B cell (primary cell): ENCODE measurements at places on chromosomes 7 and 10.

- DNase-seq, result peak; percentile 63
These were observed at the start of gene HOXA4 for GRCh38 chr7:27130540-27131389. HOXA4 (minus strand) TSS chr7:27130757; CDS start chr7:27130733, 24 bp downstream.

GRCh38 chr10:117135026-117135372 is 3.1 kb downstream of the VAX1 start:
- no peak for DNase-seq

- no peak for DNase-seq
These were observed 187.7 kb downstream of the PTPN20 start for GRCh38 chr10:47098964-47099363.

DNA sequence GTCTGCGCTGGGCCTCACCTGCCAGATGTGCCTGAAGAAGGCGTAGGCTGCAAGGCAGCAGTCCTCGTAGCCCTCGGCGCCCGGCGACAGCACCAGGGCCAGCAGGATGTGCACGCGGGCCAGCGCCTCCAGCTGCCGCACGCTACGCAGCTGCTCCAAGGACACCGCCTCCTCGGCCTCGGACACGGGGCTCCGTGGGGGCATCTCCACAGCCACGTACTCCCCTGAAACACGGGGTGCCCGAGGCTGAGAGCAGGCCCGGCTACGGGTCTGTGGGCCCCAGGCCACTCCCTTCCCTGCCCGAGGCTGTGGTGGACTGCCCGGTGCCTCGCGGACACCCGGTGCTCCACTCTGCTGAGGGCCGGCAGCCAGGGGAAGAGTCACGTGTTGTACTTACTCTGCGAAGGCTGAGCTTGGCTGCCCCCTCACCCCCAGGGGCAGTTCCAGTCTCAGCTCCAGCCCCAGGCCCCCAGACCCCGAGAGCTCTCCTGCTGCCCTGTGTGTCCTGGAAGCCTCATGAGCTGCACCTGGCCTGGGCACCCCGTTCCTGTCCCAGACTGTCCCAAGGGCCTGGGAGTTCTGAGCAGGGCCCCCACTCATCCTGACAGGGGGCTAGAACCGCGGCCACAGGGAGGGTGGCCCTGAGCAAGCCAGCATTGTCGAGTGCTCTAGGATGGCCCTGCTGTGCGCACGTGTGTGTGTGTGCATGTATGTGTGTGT is 62.8 kb downstream of the CFAP46 start:
- no peak for DNase-seq

- peak; percentile 9 for DNase-seq
These were observed 134.4 kb downstream of the ITGA8 start for GRCh38 chr10:15585303-15585715.

- no peak for DNase-seq
These were observed 32.7 kb upstream of the RBAK start for GRCh38 chr7:5012985-5013384.

DNA sequence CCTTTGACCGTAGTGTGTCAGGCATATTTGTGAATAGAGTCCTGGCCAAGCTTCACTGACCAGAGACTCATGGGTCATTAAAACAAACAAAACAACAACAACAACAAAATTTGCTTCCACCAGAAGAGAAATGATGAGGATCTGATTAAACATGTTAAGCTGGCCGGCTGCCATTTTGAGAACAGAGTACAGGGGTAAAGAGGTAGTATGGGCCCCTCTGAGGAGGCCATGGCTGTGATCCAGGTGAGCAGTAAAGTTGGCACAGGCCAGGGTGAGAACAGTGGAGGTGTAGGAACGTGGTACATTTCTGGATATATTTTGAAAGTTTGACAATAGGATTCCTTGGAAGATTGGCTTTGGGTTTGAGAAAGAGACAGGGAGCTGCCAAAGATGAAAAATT is 252.5 kb downstream of the TWIST1 start:
- DNase-seq, result no peak

- DNase-seq, result no peak
These were observed 17.2 kb downstream of the MNX1 start for GRCh38 chr7:156993021-156993924.

DNA sequence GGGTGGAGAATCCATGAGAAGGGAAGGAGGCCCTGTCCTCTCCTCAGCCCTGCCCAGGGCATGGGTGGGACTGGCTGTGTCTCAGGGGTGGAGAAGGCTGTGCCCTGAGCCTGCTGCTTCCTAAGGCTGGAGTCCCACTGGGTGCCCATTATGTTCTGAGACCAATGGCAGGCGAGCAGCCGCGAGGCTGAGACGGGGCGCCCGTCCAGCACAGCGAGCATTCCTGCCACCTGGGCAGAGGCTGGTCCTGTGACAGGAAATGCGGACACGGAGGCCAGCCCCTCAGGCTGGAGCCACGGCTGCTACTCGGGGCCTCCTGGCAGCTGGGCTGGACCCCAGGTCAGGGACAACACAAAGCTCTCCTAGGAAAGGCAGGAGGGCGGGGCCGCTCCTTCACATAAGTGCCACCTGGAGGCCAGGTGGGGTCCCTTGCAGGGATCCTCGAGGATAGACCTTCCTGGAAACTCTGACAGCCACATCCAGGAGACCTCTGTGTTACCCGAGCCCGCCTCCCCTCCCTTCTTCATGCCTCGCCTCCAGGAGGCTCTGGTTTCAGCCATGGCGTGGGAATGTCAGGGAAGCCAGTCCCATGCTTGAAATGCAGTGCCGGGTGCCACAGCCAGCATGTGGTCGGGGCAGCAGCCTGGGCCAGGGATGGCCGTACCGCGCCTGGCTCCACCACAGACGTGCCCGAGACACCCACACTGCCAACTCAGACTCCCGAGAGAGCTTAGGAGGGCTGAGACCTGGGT is 173.9 kb downstream of the USP6NL start:
- no peak for DNase-seq

DNA sequence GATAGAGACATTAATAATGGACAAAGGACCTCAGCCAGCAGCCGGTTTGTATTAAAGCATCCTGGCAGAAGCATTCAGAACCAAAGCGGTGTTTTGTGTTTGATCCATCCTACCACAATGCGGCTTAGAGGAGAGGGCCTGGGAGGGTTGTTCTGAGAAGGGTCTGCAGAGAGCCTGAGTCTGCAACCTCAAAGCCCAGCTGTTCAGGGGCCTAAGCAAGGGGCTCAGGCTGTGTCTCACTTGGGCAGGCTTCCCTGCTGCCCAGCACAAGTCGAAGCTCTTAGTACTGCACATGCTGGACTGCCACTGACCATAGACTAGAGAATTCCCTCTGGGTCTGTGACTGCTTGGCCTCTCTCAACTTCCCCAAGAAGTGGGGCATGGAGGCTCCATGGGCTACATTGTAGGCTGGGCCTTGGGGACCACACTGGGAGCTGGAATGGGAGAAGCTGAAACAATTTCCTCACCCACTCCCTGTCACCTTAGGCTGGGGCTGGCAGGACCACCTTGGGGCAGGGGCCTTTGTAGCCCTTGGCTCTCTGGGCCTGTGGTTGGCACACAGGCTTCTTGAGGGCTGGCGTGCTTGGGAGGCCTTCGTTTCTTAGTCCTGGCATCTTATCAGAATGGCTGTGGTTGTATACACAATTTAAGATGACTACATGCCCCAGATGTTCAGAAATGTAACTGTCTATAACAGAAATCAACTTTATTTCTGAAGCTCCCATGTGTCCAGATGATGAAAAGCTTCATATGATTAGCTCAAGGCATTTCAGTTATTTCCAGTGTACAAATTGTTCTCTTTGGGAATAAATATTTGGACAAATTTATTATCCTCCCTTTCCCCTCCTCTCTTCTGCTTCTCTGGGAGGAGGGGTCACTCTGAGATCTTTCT is 44.5 kb downstream of the LRRC18 start:
- DNase-seq, result no peak

GRCh38 chr10:77544617-77545016 is 93.0 kb downstream of the KCNMA1 start:
- DNase-seq, result no peak

DNA sequence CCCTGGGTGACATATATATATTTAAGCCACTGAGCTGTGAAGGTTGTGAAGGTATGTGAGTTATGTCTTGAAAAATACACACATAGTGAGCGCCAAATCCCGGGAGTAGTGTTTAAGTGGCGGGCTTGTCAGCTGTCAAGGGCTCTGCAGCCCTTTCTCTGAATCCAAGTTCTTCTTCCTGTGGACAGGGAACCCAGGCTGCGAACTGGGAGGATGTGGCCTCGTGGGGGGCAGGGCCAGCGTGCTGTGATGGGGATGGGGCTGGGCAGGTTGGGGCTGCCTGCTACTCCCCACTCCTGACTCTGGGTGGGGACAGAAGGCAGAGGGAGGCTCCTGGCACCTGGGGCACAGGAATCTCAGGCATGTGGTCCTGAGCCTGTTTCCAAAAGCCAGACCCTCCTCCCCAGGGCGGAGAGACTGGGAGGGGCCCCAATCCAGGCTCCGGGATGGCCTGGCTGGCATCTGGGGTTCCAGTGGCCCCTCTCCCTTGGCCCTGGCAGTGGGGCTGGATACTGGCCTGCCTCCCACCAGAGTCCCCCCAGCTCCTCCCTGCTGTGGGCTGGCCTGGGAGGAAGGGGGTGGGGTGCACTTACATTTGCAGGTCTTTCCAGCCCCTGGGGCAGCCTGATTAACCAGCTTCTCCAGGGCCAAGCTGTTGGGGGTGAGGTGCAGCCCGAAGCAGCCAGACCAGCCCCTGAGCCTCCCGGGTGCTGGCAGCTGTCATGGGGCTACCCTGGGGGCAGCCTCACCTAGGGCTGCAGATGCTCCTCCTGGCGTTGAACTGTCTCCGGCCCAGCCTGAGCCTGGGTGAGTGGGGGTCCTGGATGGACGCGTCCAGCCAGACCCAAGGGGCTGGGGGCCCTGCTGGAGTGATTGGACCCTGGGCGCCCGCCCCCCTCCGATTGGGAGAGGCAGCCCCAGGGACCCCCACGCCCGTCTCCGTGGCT is at the start of gene UPK3B:
Gene UPK3B, plus strand, starts transcription at position 622 of the 947 bp plus-strand sequence. Its CDS starts 101 bp downstream, at position 723.
- DNase-seq, result no peak

- no peak for DNase-seq
These were observed 72.1 kb upstream of the SEC61G start for GRCh38 chr7:54831046-54831643.

GRCh38 chr7:39589323-39590111 is 23.3 kb downstream of the YAE1 start:
- DNase-seq, result no peak

DNA sequence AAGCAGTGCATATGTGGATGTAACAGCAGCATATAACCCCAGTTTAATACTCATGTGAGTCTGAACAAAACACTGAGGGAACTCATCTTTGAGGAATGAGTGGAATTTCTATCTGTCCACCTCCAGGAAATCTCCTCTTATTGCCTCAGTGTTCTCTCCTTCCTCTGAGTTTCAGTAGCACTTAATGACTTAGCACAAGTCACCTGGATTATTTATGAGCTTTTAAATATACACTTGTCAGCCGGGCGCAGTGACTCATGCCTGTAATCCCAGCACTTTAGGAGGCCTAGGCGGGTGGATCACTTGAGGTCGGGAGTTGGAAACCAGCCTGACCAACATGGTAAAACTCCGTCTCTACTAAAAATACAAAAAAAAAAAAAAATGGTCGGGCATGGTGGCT is 4.3 kb downstream of the LRRC20 start:
- DNase-seq, result no peak

GRCh38 chr10:126013489-126014281 is 117.3 kb downstream of the FANK1 start:
- no peak for DNase-seq

DNA sequence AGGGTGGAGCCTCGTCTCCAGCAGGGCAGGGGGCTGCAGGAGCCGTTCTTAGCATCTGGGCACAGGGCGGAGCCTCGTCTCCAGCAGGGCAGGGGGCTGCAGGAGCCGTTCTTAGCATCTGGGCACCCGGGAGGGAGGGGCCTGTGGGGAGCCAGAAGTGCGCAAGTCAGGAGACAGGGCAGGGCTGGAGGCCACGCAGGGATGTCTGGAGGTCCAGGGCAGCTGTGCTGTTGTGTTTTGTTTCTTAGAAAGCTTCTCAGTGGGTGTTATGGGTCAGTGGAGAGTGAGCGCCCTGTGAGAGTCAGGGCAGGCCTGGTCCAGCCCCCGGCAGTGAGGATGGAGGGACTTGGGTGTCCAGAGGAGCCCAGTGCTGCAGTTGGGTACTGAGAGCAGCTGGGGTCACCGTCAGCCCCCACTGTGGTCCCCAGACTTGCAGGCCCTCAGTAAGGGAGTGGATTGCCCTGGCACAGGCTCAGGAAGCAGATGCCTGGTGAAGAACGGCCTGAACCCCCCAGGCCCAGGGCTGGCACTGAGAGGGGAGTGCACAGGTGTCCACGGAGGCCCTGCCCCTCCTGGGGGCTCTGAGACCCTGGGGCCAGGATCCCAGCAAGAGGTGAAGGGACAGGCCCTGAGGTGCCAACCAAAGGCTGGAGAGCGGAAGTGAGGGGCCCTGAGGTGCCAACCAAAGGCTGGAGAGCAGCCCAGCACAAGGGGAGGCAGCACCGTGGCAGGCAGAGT is 29.8 kb downstream of the FAM20C start:
- no peak for DNase-seq

DNA sequence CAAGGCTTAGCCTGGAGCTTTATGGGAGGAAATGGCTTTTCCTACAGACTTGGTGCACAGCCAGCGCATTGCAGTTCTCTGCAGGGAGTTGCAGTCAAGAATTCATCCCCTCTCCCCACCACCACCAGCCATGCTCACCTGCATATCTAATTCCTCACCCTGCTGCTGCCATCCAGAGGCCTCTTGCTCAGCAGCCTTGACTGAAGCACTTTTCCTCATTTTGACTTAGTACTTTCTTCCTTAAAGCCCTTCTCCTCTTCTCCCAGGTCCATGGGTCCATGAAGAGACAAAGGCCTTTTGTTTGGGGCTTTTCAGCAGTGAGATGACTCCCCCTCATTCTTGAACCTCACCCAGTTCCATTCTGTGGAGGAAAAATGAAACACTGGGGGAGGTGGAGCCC is 39.7 kb upstream of the GPR141 start:
- DNase-seq, result no peak

GRCh38 chr10:34373211-34373610 is 441.9 kb downstream of the PARD3 start:
- no peak for DNase-seq

DNA sequence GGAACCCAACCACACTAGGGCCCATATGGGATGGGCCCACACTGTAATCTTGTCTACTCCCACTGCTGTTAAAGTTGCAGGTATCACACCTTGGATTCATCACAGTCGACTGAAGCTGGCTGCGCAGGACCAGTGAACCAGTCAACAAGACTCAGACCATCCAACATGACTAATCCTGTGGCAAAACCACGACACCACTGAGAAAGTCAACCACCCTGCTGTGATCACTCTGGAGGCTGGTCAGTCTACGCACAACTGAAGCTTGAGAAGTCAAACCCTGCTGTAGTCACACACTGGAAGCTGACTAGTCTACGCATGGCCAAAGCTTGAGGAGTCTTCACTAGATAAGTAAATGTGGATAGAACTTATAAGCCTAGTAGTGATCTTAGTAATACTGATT is 9.6 kb upstream of the CYREN start:
- DNase-seq, result no peak

GRCh38 chr10:127148933-127149220 is 47.5 kb downstream of the INSYN2A start:
- no peak for DNase-seq

- DNase-seq, result no peak
These were observed 702.3 kb downstream of the LRMDA start for GRCh38 chr10:76133597-76134255.

DNA sequence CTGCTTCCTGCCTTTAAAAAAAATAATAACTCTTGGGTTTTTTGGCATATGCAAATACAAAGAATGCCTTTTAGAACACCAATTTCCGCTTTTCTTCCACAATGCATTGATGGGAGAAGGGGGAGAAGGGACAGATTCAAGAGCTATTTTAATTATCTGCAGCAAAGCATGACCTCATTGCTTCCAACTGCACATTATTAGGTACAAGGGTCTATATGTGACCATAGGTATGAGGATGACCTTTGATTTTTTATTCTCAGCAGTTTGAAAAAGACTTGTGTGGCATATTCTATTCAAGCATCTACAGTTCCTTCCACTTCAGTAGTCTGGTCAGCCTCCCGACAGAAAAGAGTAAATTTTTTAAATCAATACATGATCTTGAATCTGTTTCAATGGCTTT is 39.7 kb downstream of the GRB10 start:
- no peak for DNase-seq
